ENCODE measurements at places on chromosomes 6 and 20.

- no peak for DNase-seq
These were observed 17.6 kb upstream of the IER3 start for GRCh38 chr6:30761791-30762429.

- DNase-seq, result no peak
These were observed 147.3 kb downstream of the LAMA2 start for GRCh38 chr6:129030215-129030614.

- no peak for DNase-seq
These were observed 212.6 kb upstream of the PCSK2 start for GRCh38 chr20:17014217-17014616.

- no peak for DNase-seq
These were observed 356.0 kb upstream of the JARID2 start for GRCh38 chr6:14889611-14890593.

DNA sequence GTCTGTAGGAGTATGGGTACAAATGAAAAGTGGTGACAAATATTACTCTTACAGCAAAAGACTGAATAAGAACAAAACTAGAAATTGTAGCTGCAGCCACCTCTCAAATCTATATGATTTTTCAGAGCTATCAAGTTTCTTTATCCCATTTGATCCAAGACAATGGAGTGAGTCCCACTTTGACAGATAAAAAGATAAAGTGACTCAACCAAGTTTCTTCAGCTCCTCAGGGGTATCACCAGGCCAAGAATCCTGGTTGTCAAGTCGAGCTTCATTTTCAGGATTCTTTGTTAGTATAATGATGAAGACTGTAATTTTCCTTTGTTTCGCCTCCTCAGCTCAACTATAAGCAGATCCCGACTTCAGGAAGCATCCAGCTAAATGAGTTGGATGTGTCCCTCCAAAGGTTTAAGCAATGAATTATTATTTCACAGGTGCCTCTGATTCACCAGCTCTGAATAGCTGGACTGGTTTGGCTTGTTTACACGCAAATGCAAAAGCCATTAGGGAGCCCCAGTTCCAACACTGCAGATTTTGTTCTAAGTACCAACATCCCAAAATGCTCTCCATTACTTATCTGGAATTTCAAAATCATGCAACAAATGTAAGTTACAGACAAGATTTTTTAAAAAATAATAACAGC, 238.9 kb downstream of the MAFB start:
- no peak for DNase-seq

DNA sequence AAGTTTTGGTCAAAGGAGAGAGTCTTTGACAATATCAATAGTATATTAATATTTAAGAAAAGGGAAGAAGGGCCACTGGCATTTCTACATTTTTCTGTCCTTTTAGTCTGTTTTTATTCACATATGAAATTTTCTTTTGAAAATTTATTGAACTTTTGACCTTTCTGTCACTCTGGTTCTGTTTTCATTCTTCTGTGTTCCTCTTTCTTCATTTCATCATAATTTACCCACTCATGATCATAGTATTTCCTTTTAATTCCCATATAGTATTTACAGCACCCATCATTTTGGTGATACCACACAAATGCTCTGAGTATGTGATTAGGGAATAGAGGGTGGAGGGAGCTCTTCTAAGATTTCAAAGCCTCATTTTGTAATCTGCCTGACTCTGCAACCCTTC, 142.8 kb downstream of the GJA1 start:
- no peak for DNase-seq

- no peak for DNase-seq
These were observed 32.6 kb downstream of the PDE7B start for GRCh38 chr6:135884136-135884535.

- DNase-seq, result no peak
These were observed 80.5 kb downstream of the PRSS35 start for GRCh38 chr6:83592770-83593394.

- no peak for DNase-seq
These were observed 21.2 kb downstream of the TNFRSF21 start for GRCh38 chr6:47288267-47289090.

GRCh38 chr6:18203786-18204185, 48.6 kb downstream of the KDM1B start:
- DNase-seq, result no peak

GRCh38 chr6:166591961-166592520, 5.6 kb upstream of the RAMACL start:
- DNase-seq, result no peak

- DNase-seq, result no peak
These were observed 72.6 kb downstream of the PHIP start for GRCh38 chr6:79005497-79005896.

DNA sequence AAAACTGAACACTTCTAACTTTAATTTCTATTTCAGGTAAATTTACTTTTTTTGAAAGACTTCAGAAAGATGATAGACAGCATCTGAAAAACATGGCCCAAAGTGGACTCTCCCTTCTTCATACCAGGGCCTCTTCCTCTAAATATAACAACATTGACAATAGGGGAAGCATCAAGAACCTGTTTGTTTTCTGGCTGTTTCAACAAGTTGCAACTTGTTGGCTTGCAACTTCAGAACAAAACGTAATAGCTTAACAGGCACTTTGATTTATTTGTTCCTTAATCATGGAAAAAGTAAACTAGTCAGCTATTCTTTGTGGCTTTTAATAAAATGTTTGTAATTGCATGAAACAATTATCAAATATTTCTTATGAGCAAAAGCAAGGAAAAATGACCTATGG, 34.3 kb downstream of the RGS17 start:
- DNase-seq, result no peak

All from activated CD4-positive, CD25-positive, alpha-beta regulatory T cell (primary cell).